Fibroblast of lung (primary cell): ENCODE measurements at places on chromosomes 7 and 10. TPM values are rescaled to one million over a fixed set of nuclear protein-coding genes. Genes with fewer than 3 reads are reported as not detected.

GRCh38 chr7:6554848-6555247 lies 3.6 kb upstream of the GRID2IP start:
- no peak for DNase-seq

GRCh38 chr10:59284118-59284975 lies 78.0 kb downstream of the FAM13C start:
- no peak for DNase-seq

The TEX47 gene
- total RNA-seq, result not detected in 2 replicates

The IDI2 gene
- total RNA-seq, result not detected in 2 replicates

- no peak for DNase-seq
These were observed 75.4 kb downstream of the AFAP1L2 start for GRCh38 chr10:114328874-114329273.

The GHRHR gene
- not detected in 2 replicates for total RNA-seq

DNA sequence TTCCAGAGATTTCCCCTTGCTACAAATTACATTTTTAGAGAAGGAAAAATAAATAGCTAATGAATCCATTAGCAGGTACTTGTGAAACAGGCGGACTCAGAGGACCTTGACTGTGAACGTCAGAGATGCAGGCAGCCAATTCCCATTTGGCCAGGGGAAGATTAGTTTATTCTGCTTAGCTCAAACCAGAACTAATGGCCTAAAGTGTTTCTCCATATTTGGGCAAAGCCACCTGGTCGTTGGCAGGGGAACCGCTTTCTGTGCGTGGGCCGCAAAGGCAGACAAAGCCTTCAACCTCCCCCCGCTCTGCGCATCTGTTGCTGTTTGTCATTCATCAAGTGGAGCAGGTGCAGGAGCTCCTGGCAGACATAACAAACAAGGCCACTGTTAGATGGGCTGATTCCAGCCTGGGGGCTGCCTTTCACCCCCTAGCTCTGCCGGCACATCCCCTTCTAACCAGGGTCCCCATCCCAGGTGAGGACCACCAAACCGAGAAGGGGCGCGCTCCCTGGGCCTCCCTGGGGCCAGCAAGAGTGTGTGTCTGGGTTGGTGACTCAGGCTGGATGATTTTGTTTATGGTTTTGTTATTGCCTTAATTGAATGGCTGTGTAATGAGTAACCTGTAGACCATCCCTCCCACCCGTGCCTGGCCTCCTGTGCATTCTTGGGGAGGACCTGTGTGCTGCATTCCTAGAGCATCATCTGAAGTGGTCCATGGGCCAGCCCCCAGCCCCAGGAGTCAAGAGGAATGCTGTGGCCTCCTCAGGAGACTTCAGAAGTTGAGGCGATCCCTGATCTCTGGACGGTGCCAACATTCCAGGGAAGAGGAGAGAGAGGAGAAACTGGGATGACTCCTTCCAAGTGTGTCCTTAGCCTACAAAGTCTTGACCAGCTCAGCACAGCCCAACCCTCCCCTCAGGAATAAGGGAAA lies 14.5 kb upstream of the CPA1 start:
- peak; percentile 65 for DNase-seq

DNA sequence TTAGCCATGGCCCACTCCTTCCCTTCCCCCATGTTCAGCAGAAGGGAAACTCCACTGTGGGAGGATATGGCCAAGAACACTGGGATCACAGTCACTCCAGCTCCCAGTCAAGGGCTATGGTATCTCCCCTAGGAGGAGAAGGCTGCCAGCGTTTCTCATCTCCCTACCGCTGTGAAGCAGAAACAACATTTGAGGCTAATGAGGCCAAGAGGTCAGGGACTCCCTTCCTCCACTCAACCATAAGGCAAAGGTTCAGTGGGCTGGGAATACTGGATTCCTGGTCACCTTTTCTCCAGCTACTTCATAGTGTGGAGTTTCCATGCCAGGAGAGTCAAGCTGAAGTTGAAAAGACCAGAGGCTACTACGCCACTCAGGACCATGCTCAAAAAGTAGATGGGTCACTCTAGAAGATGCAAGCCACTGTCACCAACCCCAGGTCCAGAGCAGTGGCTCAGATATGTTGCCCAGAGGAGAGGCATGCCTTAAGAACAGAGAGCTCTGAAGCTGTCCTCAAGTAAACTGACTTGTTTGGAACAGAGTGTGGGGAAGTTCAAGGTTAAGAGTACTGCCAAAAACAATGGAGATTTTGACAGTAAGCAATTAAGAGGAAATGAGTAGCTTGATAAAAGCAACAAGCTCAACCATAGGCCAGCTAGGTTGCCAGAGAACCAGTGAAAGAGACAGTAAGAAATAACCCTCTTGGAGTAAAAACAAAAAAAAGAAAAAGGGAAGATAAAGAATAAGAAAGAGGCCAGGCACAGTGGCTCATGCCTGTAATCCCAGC lies 3.8 kb upstream of the TMEM140 start:
- no peak for DNase-seq
